Stimulated activated CD4-positive, alpha-beta T cell treated with anti-CD3 and anti-CD28 coated beads, TNF-alpha, amount 100 ng/mL, for 24 hours (primary cell): ENCODE measurements at places on chromosomes 1 and 21.

DNA sequence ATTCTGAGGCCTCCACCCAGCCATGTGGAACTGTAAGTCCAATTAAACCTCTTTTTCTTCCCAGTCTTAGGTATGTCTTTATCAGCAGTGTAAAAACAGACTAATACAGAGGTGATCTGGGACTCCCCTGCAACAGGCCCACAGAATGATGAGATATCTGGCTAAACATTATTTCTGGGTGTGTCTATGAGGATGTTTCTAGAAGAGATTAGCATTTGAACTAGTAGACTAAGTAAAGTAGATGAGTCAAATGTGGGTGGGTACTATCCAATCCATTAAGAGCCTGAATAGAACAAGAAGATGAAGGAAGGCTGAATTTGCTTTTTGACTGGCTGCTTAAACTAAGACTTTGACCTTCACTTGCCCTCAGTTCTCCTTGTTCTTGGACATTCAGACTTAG lies 396.5 kb upstream of the LRRC7 start:
- DNase-seq, result no peak

- DNase-seq, result no peak
Observed at GRCh38 chr1:113947388-113948107, 18.4 kb downstream of the HIPK1 start.

GRCh38 chr1:245051349-245052221 lies 103.2 kb upstream of the KIF26B start:
- DNase-seq, result no peak

- no peak for DNase-seq
Observed at GRCh38 chr1:172383536-172383935, 36.9 kb upstream of the C1orf105 start.

DNA sequence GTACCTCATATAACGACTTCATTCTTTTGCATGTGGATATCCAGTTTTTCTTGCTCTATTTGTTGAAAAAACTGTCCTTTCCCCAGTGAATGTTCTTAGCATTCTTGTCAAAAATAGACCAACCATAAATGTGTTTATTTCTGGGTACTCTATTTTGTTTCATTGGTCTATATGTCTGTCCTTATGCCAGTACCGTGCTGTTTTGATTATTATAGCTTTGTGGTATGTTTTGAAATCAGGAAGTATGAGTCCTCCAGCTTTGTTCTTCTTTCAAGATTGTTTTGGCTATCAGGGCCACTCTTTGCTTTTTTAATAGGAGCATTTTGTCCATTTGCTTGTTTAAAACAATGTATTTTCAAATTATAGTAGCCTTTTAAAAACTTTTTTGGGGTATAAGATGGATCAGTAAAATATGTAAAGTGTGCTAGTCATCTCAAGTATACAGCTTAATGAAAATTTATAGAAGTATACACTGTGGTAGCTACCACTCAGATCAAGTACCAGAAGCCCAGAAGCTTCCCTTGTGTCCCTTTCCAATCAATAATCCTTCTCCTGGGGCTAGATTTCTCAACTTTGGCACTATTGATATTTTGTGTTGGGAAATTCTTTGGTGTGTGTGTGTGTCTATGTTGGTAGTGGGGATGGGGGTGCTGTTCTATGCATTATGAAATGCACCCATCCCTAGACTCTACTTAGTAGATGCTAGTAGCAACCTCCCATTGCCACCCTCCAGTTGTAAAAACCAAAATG lies 16.8 kb downstream of the MROH7 start:
- no peak for DNase-seq

GRCh38 chr21:31566064-31566463 lies 93.4 kb upstream of the SOD1 start:
- no peak for DNase-seq

DNA sequence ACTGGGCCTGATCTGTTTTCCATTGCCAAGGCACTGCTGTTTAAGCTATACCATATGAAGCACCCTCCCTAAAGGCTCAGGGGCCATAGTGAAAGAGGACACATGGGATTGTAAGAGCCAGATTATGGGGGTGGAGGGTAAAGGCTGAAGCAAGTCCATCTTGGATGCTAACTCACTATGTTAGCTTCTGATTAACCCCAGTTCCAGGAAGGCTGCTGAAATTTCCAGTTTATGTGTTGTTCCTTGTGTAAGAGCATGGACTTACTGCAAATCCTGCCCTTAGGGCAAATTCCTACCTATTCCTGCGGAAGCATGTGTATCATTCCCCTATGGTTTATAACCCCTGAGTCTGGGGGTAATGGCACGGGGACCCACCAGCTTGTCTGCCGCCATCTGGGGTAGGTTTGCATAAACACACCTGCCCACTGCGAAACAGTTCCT lies 91.8 kb upstream of the SERBP1 start:
- DNase-seq, result no peak

DNA sequence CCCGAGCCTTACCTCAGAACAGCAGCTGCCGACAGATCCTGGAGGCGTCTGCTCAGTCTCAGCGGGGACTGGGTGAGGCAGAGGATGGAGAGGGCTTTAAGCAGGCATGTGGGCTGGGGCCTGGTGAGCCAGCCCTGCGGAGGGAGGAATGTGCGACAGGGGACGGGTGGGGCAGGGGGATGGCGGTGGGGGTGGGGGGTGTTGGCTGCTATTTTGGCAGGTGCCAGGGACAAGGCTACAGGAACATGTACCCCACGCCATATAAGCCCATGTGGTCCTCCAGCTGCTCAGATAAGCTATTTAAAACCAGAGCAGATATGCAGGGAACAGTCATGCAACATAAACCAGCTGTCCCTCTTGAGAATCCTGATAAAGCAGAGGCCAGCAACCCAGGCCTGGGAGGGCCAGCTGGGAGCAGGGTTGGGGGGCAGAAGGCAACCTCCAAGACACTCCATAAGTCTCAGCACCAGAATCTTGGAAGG lies at the start of gene TNNT2:
TSS of gene TNNT2 (minus strand) at position 70 of the 482 bp plus-strand sequence. CDS start 4,426 bp downstream, outside the sequence.
- DNase-seq, result no peak

GRCh38 chr1:25462732-25463131 lies 32.0 kb downstream of the MACO1 start:
- DNase-seq, result no peak

DNA sequence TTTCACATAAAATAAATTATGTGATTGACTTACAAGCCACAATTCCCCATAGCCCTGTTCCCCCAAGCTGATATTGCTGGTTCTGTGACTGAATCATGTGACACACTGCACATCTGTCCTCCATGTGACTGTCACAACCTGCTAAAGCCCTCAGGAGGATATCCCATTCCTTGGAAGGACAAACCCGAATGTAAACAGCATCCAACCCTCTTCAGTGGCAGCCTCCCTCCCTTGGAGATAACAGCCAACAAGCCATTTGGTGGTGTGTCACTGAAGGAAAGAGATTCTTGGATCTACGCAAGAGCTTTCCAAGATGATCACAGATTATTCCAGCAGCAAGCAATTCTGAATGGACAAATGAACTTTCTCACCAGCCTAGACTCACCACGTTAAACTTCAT lies 153.9 kb upstream of the TIAM1 start:
- no peak for DNase-seq

GRCh38 chr21:45580576-45581321 lies 38.5 kb upstream of the SLC19A1 start:
- no peak for DNase-seq

- DNase-seq, result no peak
Observed at GRCh38 chr1:109631513-109632505, 12.2 kb downstream of the AMPD2 start.

DNA sequence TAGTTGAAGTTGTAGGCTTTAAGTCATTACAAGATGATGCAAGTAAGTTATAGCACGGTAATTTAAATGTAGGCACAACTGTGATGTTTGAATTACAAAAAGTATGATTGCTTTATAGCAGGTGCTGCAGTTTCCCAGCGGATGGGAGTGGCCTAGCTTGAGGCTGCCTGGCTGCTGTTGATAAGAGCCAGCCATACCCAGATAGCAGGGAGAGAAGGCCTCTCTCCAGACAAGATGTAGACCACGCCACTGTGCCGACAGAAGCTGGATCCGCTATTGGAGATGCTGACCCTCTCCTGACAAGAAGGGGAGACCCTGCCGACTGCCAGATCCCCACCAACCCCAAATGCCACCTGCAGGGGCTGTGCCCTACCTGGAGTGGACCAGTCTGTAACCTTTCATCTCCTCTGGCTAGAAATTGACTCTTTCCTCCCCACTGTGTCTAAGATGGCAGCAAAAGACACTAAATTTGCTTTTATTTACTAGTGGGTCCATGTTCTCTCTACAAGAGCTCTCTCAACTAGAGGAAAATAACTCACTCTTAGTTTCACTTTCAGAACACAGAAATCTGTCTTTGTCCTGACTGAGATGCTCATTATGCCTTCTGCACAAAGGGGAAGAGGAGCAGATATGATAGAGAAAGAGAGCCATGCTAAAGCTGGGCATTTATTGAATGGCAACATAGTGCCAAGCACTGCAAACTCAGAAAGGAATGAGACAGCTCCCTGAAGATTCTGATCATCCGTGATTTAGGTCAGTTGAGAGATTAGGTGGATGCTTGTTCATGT lies 127.9 kb downstream of the URB2 start:
- no peak for DNase-seq

DNA sequence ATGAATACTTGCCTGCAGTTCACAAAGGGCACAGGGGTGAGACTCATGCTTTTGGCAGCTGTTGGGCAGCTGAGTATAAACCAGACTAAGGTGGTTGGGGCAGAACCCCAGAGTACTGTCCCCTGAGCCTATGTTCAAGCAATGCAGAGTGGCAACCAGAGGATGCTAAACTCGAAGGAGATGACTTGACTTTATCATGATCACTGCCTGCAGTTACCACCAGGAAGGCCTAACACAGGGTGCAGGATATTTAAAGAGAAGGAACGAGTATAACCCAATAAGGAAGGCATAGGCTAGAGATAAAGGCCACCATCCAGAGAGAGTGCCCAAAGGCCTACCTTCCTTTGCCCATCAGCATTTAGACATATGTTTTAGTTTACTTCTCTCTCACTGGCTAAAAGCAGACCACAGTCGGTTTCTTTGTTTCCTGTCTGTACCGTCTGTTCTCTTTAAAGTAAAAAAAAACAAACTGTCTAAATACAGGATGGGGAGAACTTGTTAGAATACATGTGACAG lies 83.3 kb downstream of the MPZL1 start:
- DNase-seq, result no peak

DNA sequence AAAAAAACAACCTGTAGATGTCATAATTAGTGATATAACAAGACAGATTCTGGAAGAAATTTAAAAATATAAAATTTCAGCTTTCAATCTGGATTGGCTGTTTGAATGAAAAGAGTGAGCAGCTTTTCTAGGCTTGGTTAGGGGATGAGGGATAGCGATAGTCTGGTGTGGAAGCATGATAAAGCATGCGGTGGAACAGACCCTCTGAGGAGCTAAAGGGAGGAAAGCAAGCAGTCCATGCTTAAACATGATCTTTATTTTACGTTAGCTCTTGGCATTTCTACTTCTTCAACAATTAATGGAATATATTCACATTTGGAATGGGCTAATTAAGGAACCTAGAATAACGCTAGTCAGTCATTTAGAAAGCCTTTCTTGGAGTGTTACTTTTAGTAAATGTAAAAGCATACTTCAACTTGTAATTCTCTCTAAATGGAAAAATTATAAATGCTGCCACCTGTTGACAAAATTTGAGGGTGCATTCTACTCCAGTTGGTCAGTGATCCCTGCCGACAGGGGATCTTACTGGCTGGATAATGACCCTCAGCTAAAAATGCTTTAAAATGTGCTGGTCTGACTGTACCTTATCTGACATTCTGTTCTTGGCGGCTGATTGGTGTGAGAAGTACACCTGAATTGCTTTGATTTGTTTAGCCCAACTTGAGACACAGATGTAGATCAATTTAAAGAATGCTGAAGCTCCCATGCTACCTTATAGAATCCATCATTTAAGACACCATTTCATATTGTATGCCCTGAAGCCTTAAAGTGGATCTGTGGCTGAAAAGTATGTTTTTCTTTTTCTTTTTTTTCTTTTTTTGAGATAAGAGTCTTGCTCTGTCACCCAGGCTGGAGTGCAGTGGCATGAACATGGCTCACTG lies 61.2 kb downstream of the AK4 start:
- no peak for DNase-seq

DNA sequence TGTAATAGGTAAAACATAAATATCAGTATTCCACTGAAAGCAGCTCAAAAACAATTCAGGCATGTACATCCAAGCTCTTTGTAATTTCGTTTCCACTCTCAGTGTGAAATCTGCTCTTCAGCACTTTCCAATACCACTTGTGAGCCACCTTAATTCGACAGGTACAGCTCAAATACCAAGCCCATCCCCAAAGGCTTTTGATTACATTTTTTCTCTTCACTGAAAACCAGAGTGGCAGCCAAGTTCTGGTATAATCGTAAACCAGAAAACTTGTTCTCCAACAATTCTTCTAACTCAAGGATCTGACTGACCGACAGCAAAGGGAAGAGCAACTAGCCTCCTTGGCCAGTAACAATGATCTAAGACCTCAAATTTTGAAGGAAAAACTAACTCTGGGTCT lies 36.8 kb downstream of the FBXO42 start:
- no peak for DNase-seq

- no peak for DNase-seq
Observed at GRCh38 chr1:195243492-195243891, 1364.7 kb downstream of the KCNT2 start.

- no peak for DNase-seq
Observed at GRCh38 chr1:169460191-169460833, 25.4 kb downstream of the SLC19A2 start.

DNA sequence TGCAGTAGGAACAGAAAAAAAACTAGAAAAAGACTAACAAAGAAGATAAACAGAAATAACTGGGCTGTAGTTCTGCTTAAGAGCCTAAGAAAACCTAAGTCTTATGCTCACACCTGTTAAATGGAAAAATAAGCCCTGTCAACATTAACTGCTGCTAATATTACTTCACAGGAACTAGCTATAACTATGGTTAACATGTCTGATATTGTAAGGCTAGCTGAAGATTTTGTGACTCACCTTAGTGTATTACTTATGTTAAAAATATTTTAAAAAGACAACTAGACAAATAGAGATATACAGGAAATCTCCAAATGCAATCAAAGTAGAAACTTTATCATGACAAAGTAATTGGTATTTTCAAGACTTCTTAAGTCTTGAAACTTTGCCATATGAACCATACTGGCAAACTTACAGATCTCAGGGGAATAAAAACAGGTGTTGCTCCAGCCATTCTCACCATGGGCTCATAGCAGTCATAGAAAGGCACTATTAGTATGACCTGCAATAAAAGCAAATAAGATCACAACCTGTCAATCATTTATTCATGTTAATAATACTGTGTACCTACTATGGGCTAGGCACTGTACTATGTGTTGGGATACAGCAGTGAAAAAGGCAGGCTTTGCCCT lies 30.7 kb downstream of the KYAT3 start:
- DNase-seq, result no peak

- DNase-seq, result no peak
Observed at GRCh38 chr1:72111662-72112061, 170.7 kb downstream of the NEGR1 start.

- DNase-seq, result no peak
Observed at GRCh38 chr1:203244776-203245175, 15.3 kb upstream of the CHIT1 start.
